Stimulated activated CD8-positive, alpha-beta memory T cell treated with anti-CD3 and anti-CD28 coated beads, Interleukin-2, amount 100 ng/mL, for 48 hours (primary cell): ENCODE measurements at places on chromosomes 5 and 9.

GRCh38 chr9:96186591-96187011 lies 115.4 kb downstream of the HSD17B3 start:
- DNase-seq: no peak

- DNase-seq: no peak
Measured at GRCh38 chr9:134385915-134386314, 59.7 kb downstream of the RXRA start.

- no peak for DNase-seq
Measured at GRCh38 chr9:134871697-134872340, 8.8 kb upstream of the FCN2 start.

- DNase-seq: no peak
Measured at GRCh38 chr5:54742417-54742891, 224.9 kb downstream of the SNX18 start.

- DNase-seq: no peak
Measured at GRCh38 chr5:64952951-64953673, 184.4 kb downstream of the CWC27 start.

DNA sequence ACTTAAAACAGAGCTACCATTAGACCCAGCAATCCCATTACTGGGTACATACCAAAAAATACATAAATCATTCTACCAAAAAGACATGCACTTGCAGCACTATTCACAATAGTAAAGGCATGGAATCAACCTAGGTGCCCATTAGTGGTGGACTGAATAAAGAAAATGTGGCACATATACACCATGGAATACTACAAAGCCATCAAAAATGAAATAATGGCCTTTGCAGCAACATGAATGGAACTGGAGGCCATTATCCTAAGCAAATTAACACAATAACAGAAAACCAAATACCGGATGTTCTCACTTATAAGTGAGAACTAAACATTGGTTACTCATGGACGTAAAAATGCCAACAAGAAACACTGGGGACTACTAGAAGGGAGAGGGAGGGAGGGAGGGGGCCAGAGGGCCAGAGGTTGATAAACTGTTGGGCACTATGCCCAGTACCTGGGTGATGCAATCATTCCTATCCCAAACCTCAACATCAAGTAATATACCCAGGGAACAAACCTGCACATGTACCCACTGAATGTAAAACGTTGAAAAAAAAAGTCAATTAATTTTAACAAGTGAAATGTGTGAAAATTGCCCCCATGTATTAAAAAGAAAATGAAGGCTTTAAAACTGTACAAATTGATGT lies 24.5 kb upstream of the GPR150 start:
- no peak for DNase-seq

DNA sequence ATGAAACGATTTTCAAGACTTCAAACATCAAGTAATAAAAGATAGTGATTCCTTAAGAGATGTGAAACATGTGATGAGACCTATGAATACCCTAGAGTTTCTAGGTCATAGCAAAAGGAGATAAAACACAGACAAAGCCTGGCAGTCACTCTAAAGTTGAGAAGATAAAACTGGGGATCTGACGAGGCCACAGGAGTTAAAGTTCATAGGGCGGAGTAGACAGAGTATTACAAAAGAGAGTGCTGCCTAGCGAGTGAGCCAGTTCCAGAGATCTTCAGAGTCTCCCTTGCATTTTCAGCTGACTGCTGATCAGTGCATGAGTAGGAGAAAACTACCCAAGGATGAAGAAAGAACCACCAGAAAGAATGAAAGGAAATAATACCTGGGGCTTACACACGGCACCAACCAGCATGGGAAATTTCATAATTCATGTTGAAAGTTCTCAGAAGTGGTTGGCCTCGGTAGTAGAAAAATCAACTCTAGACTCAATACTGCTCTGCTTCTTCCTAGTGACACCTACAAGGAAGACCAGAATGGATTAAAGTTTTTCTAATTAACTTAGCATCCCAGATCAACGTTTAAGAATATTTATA lies 30.4 kb downstream of the FBXO4 start:
- DNase-seq: no peak

DNA sequence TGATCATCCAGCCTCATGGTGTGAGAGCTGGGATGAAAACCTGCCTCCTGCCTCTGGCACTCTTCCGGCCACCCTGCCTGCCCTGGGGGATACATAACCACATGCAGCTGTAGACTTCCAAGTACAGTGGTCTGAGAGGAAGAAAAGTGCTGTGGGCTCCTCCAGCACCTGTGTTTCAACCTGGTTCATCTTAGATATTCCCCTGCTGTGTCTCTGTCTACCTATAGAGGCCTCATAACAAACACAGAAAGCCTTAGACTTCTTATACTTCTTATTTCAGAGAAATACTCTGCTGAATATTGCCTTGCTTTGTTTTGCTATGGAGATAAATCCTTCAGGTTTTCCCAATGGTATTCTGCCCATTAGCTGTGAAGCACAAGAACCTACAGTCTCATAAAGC lies 19.6 kb upstream of the TNFAIP8 start:
- no peak for DNase-seq

- no peak for DNase-seq
Measured at GRCh38 chr5:142098931-142099330, 9.6 kb upstream of the NDFIP1 start.

GRCh38 chr9:78563269-78563668 lies 266.3 kb downstream of the PSAT1 start:
- no peak for DNase-seq

DNA sequence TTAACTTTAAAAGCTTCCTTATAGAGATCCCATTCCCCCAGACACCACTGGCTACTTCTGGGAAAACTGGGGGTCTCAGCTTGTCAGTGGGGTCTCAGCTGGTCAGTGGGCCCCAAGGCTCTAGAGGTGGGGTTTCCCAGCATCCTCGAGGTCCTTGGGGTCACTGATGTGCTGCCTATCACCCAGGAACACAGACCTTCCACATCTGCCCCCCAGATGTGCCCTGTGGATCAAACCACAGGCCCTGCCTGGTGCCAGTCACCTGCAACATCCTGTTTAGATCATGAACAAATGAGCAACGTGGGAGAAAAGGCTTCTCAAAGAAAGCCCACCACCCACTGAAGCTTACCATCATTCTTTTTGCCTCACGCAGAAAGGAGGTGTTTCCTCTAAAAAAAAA lies 165.6 kb upstream of the FSTL4 start:
- DNase-seq: no peak

- no peak for DNase-seq
Measured at GRCh38 chr5:137624786-137625349, 111.0 kb downstream of the KLHL3 start.

- no peak for DNase-seq
Measured at GRCh38 chr5:4243479-4244264, 648.0 kb downstream of the IRX1 start.

DNA sequence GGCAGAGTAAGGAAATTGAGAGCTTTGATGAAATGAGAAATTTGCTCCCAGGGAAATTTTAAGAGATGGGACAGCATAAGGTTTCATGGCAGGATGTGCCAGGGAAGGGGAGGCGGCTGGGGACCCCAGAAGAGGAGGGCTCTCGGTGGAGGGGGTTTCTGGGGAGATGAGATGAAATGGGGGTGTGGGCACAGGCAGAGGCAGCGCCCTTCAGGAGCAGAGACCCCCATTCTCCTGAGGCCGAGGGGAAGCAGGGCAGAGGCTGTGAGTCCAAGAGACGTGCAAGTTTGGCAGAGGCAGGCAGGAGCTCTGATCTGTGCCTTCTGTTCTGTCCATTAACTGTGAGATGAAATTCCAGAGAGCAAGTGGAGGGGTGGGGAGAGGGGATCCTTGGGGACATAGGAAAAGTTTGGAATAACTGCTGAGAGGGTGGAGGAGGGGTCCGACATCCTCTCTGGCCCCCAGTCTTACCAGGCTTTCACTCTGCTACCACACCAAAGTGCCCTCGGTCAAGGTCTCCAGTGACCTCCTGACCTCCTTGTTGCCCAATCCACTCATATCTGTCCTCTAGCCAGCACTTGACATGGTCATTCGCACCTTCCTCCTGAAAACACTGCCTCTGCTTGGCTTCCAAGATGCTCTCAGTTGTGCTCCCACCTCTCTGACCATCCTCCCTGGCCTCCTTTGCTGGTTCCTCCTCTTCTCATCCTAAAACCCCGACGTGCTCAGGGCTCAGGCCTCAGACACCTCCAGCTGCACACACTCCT lies 108.1 kb upstream of the MVB12B start:
- no peak for DNase-seq

- DNase-seq: no peak
Measured at GRCh38 chr9:76658510-76659231, 105.6 kb upstream of the PCA3 start.

DNA sequence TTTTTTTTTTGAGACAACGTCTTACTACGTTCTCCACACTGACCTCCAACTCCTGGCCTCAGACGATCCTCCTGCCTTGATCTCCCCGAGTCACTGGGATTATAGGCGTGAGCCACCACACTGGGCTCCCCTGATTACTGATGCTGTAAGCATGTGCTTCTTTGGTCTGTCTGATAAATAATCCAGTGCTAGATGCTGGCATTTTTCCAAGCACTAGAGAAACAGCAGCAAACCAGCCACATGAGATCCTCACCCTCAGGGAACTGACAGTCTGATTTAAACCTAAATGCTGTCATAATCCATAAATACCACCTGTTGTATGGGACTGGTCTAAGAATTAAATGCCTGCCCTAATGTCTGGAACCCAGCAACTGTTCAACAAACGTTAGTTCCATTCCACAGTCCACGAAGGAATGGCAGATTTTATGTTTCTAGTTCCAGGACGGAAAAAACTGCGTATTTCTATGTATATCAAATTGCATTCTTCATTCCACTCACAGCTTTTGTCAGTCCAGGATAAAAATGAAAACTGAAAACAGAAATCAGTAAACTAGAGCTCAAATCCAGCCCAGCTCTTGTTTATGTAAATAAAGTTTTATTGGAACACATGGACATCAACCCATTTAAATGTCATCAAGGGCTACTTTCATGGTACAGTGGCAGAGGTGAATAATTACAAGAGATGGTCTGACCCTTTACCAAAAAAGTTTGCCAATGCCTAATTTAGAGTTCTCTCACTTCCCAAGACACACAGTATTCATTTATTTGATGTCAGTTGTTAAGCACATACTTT lies 20.1 kb downstream of the SLC35D2 start:
- DNase-seq: no peak

GRCh38 chr9:89742660-89743059 lies 137.8 kb downstream of the GADD45G start:
- no peak for DNase-seq

DNA sequence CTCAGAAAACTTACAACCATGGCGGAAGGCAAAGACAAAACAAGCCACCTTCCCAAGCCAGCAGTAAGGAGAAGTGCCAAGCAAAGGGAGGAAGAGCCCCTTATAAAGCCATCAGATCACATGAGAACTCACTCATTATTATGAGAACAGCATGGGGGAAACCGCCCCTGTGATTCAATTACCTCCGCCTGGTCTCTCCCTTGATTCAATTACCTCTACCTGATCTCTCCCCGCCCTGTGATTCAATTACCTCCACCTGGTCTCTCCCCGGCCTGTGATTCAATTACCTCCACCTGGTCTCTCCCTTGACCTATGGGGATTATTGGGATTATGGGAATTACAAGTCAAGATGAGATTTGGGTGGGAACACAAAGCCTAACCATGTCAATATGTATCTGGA lies 467.3 kb upstream of the FTMT start:
- no peak for DNase-seq

GRCh38 chr5:65916636-65917035 lies 9.7 kb upstream of the ERBIN start:
- no peak for DNase-seq

DNA sequence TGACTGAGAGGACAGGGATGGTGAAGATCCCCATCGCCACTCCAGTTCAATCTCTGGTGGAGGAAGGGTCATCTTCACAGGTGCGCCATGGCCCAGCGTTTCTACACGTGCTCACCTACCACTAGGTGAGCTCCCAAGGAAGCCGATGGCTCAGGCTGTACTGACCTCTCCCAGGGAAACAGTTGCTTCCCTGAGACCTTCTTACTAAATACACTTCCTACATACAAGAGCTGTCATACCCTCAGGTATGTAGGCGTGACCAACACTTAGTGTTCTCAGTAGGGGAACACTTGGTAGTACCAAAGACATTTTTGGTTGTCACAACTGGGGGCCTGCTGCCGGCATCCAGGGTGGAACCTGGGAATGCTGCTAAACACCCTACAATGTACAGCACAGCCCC lies 75.2 kb downstream of the TENT4A start:
- DNase-seq: no peak

GRCh38 chr5:96999856-97000255 lies 64.0 kb downstream of the LNPEP start:
- DNase-seq: no peak

DNA sequence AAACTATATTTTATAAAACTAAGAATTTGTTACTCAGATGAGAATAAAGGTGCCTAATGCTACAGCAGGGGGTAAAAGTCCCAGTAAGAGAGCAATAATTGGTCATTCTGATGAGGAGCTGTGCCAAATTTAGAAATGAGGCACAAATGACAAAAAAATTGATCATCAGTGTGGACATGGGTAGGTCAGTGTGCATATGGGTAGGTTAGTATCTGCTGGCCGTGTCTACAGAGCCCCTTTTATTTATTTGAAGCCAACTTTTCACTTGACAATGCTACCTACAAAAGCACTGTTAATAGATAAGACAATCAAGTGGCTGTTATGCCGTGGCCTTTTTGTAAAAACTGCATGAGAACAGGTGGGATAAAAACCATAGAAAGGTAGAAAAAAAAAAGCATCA lies 454.6 kb downstream of the RAB3C start:
- no peak for DNase-seq

GRCh38 chr9:84891924-84892323 lies 222.4 kb downstream of the NTRK2 start:
- DNase-seq: no peak

GRCh38 chr9:113664181-113664875 lies 200.8 kb downstream of the RGS3 start:
- no peak for DNase-seq

DNA sequence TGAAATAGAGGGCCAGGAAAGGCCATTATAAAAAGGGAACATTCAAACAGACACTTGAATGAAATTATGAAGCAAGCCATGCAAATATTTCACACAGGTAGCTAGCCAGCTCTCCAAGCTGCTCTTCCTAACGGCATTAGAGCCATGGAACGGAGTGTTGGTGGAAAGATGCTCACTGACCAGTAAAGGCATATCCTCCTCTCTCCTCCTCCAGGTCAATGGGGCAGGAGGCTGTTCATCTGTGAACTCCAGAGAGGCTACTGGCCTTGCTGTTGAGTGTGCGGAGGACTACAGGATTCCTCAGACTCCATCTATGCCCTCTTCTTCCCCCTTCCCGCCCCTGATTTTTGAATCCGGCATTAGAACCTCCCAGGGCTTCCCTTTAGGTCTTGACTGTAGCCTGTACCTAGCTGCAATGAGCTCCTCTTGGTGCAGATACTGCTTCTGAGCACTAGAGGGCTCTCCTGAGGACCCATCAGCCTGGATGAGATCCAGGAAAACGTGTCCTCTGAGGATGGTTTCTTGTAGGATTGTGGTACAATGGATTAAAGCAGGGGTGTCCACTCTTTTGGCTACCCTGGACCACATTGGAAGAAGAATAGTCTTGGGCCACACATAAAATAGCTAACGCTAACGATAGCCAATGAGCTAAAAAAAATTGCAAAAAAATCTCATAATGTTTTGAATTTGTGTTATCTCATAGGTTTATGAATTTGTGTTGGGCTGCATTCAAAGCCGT lies 162.2 kb downstream of the SREK1 start:
- no peak for DNase-seq
